Right ventricle myocardium superior (tissue), 1 donor: ENCODE measurements at places on chromosomes 7 and 10.
A peak's percentile ranks its signal among the peaks of the same experiment; 100 is the strongest.

GRCh38 chr7:115410434-115410820, 488.5 kb downstream of the MDFIC start:
- no peak for DNase-seq

- no peak for DNase-seq
Measured at GRCh38 chr7:116018731-116019130, 11.8 kb downstream of the TFEC start.

- DNase-seq, result no peak
Measured at GRCh38 chr7:19920166-19920565, 146.7 kb upstream of the TMEM196 start.

GRCh38 chr10:72072046-72072445, 16.3 kb downstream of the SPOCK2 start:
- DNase-seq, result peak; percentile 18

DNA sequence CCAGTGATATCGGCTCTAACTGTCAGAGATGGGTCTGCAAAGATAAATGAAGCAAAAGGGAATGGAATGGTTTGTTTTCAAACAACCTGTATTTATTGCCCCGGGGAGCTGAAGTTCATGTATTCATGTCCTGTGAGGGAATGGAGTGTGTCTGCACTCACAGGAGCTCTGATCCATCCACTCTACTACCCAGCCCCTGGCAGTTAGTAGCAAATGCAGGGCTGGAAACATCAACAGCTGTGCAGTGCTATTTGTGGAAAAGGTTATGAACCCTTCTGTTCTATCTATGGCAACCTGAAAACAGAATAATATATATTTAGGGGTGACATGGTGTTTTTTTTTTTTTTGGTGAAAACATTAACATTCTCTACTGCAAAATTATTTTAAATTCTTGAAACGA, 9.8 kb downstream of the AGR2 start:
- DNase-seq, result no peak

- DNase-seq, result peak; percentile 60
Measured at GRCh38 chr7:73978661-73979563, 49.1 kb upstream of the ELN start.

DNA sequence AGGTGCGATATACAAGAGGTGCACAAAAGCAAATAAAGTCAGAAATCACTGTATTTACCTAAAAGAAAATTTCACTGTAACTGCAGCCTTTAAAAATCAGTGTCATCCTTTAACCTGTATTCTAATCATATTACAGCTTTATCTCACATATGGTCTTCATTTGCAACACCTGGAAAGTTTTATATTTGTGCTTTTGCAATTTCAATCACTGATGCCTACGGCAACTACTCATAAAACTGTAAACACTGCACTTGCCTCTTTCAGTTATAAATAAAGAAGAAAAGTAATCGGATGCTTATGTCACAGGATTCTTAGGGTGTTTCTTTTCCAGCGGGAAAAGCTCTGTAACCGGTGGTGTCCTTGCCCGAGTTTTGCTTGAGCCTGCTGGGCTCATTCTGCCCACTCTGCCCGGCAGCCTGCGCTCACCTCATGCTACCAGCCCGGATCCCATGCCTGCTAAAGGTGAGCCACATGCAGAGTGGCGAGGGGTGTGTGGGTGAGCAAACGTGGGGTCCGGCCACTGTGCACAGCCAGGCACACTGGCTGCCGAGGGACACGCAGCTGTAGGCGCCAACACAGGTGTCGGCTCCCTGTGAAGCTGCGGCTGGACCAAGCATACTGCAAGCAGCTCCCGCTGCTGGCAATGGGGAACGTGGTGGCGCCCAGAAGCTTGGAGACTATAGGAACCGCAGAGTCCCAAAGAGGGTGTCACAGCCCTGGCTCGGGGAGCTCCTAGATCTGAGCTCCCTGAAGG, 56.3 kb upstream of the ABCB5 start:
- DNase-seq, result no peak

GRCh38 chr10:46552526-46553237, 3.8 kb downstream of the GPRIN2 start:
- no peak for DNase-seq

- no peak for DNase-seq
Measured at GRCh38 chr7:20998309-20998708, 211.6 kb upstream of the SP8 start.

DNA sequence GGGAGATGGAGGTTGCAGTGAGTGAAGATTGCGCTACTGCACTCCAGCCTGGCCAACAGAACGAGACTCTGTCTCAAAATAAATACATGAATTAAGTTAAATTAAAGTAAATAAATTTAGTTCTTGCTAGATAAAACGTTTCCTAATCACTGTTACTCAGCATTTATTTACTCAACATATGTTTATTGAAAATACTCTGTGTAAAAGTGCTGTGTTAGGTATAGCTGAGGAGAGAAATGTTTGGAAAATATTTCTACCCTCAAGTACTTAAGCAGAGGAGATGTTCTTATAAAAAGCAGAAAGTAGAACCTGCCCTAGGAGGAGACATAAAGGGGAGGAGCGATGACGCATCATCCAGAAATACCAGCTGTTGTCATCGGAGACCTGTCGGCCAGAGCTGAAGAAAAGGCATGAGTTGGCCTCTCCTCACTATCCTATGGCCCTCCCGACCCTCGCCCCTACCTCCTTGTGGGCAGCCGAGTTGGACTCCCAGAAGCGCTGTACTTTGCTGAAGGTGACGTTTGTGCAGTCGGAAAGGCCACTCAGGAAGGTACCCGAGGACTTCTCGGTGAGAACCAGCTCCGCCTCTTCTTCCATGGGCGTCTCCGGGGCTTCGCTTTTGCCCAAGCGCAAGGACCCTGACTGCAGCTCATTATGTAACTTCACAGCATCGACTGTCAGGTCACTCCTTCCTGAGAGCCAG, 1.1 kb downstream of the RRP12 start:
- no peak for DNase-seq

GRCh38 chr10:31242902-31243301, 76.1 kb upstream of the ZEB1 start:
- DNase-seq, result no peak

DNA sequence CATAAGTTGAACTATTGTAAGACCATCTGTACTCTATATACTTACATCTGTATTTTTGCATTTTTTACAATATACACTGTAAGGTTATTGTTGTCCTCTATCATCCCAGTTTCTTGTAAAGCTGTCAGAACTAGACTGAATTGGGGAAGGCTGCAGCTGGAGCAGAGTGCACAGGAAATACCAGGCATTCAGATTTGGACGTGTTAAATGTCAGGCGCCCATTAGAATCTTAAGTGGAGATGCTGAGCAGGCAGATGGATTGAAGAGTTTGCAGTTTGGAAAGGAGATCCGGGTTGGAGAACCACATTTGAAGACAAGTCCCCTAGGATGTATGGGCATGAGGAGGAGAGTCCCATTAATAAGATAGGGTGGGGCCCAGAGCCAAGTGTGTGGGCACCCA, 40.4 kb downstream of the MTURN start:
- no peak for DNase-seq
